Fibroblast of the conjunctiva (primary cell): ENCODE measurements at places on chromosomes 4 and X.

DNA sequence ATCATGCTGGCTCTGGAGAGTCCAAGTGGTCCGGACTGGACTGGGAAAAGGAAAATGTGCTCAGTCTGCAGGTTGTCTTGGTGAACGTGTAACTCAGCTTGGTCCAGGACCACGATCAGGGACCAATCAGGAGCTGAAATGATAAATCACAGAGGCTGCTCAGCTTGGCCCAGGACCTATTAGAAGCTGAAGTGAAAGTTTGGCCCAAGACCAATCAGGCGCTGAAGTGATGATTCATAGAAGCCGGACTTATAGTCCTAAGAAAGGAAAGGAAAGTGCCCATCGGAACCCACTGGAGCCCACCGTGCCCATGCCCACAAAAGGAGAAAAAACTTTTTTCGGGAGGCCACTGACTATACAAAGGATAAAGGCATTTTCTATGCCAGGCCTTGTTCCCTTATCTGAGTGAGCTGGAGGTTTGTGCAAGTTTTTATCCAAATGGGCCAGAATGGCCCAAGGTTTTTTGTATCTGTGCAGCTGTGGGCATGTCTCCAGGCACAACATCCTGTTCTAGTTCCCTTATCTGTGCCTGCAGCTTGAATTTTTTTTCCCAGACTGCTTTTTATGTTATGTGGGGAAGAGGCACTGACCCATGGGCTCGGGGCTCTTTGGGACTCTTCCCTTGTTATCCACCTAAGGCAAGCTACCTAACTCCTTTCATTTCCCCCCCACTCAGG is 194.4 kb downstream of the FAM133A start:
- no peak for DNase-seq

GRCh38 chrX:68763481-68763880 is 65.3 kb upstream of the EFNB1 start:
- DNase-seq, result no peak

DNA sequence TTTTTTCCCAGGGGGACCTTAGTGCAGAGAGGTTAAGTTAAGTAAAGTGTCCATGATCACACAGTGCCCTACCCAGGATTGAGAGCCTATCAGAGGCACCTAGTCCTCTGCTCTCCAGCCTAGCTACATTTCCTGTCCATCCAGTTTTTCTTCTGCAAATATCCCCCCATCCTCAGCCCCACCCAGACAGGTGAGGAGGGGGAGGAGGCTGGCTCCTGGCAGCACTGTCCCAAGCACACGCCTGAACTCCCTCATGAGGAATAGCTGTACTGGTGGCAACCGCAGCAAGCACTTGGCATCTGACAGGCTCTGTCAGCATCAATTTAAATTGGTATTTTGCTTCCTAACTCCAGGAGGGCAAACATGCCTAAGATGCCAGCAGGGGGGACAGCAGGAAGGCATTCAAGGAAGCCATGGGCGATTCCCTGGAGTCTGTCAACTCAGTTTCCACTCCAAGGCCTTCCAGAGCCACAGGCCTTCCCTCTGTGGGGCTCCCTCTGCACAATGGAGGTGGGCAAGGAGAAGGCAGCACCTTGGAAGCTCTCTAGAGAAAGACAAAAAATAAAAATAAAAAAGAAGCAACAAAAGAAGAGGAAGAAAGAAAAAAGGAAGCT is 6.4 kb upstream of the FRMPD3 start:
- DNase-seq, result no peak

DNA sequence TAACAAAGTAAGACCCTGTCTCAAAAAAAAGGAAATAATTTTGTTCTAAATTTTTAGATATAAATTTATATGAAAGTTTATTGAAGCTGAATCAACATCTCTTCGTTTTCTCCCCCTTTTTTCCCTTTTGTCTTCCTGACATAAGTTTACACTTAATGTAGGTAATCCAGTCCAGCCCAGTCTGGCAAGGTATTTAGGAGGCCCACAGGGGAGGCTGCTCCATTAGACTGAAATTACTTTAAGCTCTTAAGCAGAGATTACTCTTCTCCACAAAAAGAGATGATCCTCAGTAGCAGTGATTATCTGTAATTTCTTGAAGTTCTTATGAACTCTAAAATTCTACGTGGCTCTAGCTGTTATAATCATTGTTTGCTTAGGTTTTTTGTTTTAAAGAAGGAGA is 46.0 kb downstream of the ANXA5 start:
- no peak for DNase-seq

GRCh38 chrX:49155243-49155899 is 7.2 kb upstream of the MAGIX start:
- no peak for DNase-seq
